Left renal pelvis (tissue), 4 donors: ENCODE measurements at places on chromosomes 16 and 17.

DNA sequence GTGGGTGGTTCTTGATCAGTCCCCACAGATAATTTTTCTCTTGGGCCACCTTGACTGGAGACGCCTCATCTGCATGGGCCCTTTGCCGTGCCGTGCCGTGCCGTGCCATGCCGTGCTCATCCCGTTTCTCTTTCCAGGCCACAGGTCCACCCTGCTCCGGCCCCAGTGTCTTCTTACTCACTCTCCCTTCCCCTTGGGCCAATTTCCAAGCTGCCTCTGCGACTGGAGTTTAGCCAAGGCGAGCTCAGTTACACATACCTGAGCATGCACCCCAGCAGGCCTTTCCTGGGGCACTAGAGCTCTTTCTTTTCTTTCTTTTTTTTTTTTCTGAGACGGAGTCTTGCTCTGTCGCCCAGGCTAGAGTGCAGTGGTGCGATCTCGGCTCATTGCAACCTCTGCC lies 40.5 kb upstream of the MGAT5B start:
- DNase-seq, result no peak

DNA sequence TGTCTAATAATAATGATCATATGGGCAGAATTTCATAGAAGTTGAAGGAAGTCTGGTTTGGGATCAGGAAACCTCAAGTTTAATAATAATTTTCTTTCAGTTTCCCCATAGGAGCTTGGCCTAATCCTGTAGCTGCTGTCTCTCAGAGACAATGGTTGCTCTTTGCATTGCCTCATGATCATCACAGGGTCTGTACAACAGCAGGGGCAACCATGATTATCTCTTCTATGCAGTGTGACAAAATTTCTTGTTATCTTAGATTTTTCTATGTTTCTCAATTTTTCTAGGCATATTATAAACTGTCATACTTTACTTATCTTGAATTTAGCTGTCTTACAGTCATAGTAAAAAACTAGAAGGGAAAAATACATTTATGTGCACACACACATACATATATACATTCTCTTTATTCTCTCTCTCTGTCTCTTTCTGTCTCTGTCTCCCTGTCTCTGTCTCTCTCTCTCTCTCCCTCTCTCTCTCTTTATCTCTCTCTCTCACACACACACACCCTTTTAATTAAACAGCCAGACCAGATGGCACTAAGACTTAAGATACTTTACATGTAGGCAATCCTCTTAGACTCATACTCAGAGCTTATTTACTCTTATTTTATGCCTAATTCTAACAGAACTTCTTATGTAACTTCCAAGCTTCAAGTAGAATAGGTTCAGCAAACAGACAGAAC lies 30.5 kb downstream of the SMIM36 start:
- DNase-seq, result no peak

GRCh38 chr17:51559778-51560177 lies 299.4 kb downstream of the UTP18 start:
- no peak for DNase-seq

- no peak for DNase-seq
Observed at GRCh38 chr17:11144358-11145233, 96.4 kb upstream of the SHISA6 start.

DNA sequence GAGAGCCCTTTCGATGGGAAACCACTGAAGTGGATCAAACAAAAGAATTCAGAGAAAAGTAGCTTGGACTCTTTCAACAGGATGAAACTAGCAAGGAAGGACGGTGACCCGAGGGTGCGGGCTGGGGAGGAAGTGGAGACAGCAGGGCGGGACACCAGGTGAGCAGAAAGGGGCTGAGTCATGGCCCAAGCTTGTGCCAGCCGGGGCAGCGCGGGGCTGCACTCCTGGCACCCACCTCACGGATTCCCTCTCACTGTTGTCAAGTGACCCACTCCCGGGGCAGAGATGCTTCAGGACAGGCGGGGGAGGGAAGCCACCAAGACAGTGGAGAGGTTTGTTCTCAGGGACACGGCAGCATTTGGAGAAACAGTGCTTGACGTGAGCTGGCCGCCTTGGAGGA lies 10.7 kb upstream of the RNF222 start:
- no peak for DNase-seq

GRCh38 chr17:76051561-76051960 lies 20.8 kb downstream of the SRP68 start:
- DNase-seq, result no peak

- DNase-seq, result no peak
Observed at GRCh38 chr16:50006964-50007363, 18.1 kb upstream of the CNEP1R1 start.

DNA sequence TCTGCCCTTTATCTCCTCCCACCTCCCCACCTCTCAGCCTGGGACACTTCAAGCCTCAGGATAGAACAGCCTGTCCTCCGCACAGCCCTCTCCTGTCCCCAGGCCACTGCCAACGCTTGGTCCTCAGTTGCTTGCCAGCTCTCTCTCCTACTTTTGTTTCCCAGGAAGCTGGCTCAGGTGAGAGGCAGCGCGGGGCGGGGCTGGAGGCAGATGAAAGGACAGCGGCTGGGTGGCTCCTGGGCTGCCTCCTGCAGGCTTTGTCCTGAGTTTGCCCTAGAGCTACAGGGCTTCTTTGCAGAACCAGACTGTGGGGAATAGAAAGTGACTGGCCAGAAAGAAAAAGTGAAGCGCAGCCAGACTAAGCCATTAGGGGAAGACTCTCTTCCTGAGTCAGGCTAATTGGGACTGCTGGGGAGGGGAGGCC lies 48.2 kb upstream of the CDC42EP4 start:
- DNase-seq, result no peak
